Uterus (tissue), 4 donors: ENCODE measurements at places on chromosomes 3 and 15. TPM values are rescaled to one million over a fixed set of nuclear protein-coding genes. Genes with fewer than 3 reads are reported as not detected.

GRCh38 chr3:161108840-161109239 is 3.7 kb upstream of the B3GALNT1 start:
- DNase-seq = no peak

DNA sequence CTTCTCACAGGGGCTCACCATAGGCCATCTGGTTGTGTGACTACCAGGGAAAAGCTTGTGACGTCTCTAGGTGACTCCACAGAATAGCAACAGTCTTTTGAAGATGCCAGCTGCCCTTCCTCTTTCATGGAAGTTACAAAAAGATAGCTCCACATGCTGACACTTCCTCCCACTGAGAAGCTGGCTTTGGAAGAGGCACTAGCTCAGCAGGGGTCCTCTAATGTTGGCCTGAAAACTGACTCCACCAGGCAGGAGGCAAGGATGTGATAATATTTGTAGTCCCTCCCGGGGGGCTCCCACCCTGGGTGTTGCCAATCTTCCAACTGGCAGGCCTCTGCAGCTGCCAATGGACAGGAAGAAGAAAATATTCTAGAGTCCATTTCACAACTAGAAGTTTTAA is 343.5 kb downstream of the NEK10 start:
- no peak for DNase-seq

The CSPG4 gene
- total RNA-seq = 62.4 TPM

- DNase-seq = no peak
Measured at GRCh38 chr15:69305204-69305931, 6.7 kb downstream of the PAQR5 start.

GRCh38 chr3:188749010-188749617 is 422.7 kb upstream of the TPRG1 start:
- no peak for DNase-seq

DNA sequence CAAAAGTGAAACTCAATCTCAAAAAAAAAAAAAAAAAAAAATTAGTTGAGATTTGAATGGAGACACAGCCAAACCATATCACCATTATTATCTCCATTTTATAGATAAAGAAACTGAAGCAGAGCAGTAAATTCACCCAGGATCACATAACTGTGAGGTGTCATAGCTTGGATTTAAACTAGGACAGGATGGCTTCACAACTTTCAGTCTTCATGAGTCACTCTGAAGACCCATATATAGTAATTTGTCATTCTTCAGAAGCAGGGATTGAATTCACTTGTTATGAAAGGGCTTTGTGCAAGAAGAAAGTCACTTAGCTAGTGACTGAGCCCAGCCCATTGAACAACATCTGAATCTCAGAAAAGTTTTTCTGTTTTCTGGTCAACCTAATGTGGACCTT is 60.5 kb upstream of the LRIG1 start:
- no peak for DNase-seq

- no peak for DNase-seq
Measured at GRCh38 chr3:66401157-66401550, 99.7 kb downstream of the LRIG1 start.

GRCh38 chr3:172700936-172701455 is 9.9 kb downstream of the NCEH1 start:
- no peak for DNase-seq

DNA sequence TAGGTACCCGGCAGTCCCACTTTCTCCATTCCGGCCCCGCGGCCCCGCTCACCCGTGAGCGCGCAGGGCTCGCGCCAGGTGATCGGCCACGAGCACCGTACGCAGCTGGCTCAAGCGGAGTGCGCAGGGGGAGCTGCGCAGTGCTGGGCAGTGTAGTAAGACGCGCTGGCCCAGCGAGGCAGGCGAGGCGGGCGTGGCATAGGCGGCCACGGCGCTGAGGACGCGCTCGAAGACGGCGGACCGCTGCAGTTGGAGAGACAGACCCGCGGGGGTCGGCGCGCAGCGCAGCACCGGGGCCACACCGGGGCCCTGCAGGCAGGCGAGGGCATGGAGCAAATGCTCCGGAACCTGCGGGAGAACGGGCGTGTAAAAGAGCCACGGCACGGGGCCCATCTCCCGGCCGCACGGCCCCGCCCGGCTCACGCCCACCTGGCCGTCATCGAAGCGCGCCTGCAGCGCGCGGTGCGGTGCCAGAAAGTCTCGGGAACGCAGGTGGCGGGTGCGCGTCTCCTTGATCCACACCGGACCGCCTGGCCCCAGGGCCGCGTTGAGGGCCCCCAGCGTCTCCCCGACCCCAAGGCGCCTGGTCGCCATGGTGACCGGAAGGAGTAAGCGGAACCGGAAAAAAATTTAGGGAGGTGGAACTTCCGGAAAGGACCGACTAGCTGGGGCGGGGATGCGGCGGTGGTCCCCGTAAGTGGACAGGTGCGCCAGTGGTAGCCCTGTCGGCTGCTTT is at the start of gene DALRD3:
DALRD3 (minus strand) TSS at position 610 of the 736 bp plus-strand sequence; CDS start at position 594, 16 bp downstream.
- DNase-seq = peak; percentile 61

DNA sequence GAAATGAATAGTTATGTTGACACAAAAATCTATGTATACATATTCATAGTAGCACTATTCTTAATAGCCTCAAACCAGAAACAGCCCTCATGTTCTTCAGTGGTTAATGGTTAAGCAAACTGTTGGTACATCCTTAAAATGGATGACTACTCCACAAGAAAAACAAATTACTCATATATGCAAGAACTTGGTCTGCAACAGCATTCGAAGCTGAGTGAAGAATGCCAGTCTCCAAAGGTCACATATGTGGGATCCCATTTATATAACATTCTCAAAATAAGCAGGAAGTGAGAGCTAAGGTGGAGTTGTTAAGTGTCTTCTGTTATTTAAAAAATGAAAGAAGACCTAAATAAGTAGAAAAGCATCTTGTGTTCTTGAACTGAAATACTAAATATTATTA is 365.7 kb downstream of the GABRG3 start:
- DNase-seq = no peak

The SMC4 gene
- total RNA-seq = 11.8 TPM

DNA sequence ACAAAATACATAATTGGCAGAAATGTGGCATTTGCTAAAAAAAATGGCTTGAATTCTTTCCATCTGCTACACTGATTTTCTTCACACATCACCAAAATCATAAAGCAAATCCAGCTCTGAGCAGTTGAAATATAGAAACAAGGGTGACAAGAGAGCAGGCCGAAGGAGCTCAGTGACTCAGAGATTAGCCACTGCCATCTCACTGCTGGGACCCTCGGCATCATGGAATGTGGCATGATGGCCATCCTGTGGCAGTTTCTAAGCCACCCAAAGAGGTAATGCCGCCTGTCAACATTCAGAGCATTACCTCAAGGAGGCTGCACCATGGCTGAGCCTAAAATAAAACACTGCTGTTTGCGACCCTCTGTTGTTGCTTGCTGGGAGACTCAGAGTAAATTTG is 80.5 kb upstream of the OSBPL11 start:
- DNase-seq = no peak

The NTRK3 gene
- total RNA-seq = 47.0 TPM

GRCh38 chr3:156264771-156265170 is 144.4 kb downstream of the KCNAB1 start:
- no peak for DNase-seq

DNA sequence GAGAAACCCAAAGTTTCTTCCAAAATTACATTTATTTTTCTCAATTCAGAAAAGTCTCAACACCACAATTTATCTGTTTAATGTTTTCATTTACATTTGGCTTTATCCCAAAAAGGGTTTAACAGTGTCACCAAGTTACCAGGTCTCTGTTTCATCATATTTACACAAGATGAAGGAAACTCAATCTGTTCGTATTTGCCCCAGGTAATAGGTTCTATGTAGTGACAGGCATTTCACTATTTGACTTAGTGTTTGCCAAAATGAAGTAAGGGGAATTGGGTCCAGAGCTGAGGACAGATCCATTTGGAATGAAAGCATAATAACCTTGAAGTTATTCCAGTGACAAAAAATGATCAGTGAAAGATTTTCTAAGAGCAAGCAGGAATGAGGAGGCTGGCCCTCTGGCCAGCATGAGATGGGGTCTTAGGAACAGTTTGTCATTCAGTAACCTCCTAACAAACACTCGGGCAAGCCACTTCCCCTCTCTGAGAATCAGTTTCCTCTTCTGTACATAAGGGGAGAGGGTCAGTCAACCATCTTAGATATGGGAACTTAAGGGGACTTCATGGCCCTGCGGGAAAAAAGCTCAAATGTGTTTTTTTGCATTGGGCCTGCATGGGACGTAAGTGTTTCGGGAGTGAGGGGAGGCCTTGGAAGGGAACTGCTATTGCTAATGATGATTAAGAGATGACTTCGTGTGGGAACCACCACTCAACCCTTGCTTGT is 31.8 kb downstream of the UMPS start:
- no peak for DNase-seq

GRCh38 chr3:12175137-12175593 is 16.5 kb upstream of the TIMP4 start:
- no peak for DNase-seq

DNA sequence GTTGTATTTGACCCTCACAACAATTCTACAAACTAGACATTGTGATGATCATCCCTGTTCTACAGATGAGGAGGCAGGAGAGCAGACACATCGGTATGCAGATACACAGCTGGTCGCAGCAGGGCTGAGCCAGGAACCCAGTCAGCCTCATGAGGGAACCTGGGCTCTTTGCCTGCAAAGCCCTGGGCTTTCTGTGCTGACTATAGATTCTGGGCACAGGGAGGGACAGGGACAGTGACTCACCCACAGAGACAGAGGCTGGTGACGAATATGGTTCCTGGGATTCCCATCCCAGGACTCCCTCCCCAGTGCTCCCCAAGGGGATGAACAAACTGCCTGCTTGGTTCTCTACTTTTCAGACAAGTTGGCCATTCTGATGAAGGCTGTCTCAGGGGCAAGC is 3.8 kb upstream of the CAMP start:
- DNase-seq = no peak

- no peak for DNase-seq
Measured at GRCh38 chr3:58562498-58562897, 14.7 kb downstream of the FAM107A start.

DNA sequence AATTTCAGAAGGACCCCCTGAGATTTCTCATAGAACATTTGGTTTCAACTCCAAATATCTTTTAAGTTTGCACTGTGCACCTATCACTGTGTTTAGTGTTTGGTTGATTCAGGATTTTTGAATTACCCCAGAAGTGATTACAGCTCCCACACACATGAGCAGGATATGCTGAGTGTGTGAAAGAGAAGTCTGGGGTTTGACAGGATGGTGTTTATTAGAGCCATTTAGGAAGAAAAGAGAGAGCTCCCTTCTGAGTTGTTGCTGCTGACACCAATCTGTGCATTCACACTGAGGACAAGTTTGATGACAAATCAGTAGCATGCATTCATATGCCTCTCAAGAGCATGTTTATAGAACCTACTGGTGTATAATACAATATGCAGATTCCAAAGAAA is 118.1 kb downstream of the RPL22L1 start:
- no peak for DNase-seq

The RTP1 gene
- not detected for total RNA-seq

- no peak for DNase-seq
Measured at GRCh38 chr3:190013943-190014924, 106.5 kb downstream of the P3H2 start.

DNA sequence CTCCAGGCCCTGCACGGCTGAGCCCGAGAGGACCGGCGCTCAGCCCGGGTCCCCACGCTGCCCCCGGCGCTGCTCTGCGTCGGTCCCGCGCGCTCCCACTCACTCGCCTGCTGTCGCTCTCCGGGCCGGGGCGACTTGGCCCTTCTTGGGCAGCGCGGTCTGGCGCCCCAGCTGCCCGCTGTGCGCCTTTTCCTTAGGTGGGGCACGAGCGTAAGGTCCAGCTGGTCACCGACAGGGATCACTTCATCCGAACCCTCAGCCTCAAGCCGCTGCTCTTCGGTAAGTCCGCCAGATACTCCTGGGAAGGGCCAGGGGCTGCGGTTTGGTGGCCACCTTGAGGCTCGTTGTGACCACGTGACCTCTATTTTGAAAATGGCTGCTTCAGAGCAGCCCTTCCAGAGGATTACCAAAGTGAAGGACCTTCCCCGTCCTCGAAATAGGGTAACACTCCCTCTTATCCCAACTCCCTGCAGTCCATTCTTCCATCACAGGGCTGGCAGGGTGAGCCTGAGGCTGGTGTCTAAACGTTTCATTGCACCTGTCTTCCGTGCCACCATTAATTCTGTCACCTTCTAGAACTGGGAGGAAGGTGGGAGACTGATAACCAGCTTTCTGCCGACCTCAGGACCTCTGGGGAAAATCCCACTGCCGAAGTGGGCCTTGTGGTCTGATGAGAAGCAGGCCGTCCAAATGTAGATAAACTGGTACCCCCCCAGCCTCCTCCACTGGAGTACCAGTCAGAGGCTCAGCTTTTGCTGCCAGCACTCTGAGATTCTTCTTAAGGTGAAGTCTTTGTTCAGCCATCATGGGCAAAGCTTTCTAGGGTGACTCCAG is 812 bp downstream of the P4HTM start:
- DNase-seq = no peak

- DNase-seq = peak; percentile 42
Measured at GRCh38 chr15:83846847-83847246, 192.9 kb downstream of the ADAMTSL3 start.

DNA sequence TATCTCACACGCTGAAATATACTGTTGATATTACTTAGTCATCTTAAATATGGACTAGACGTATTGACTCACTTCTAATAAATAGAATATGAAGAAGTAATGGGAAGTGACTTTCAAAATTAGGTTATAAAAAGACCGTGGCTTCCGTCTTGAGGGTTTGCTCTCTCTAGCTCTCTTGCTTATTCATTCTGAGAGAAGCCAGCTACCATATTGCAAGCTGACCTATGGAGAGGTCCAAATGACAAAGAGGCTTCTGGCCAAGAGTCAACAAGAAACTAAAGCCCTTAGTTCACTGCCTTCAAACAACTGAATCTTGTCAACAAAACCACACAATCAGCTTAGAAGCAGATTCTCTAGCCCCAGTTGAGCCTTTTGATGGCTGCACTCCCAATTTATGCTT is 46.1 kb downstream of the SLC9C1 start:
- DNase-seq = no peak

- no peak for DNase-seq
Measured at GRCh38 chr3:137514853-137515252, 249.3 kb upstream of the SOX14 start.

The GADL1 gene
- 1.1 TPM for total RNA-seq

DNA sequence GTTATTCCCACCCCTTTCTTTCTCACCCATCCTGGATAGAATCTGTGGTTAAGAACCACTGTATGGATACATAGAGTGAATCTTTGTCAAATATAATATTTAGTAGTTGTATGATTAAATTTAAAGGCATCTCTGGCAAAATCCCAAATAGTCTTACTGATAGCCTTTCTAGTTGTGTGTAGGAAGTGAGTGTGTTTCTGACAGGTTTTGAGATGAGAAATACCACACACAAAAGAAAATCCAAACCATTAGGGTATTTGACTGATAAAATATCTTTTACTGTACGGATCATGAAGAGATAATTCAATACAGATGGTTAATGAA is 44.7 kb upstream of the PLCL2 start:
- no peak for DNase-seq

DNA sequence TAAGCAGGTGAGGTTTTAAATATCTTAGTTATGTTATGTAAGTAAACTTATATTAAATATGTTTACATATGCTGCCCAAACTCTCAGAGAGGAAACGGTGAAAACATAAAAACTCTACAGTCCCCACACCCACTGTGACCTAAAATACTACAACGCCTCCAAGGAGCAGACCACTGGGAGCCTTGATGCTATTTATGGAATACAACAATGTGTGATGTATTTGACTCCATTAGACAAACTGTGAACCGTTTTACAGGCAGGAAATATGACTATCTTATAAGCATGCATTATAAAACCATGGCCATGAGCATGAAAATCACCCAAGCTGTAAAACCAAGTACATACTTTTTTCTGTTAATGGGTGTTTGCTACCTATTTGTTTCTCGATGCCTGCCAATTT is 379.5 kb upstream of the TBL1XR1 start:
- DNase-seq = no peak

- no peak for DNase-seq
Measured at GRCh38 chr3:100970477-100970990, 22.7 kb downstream of the ABI3BP start.
